Right lobe of liver (tissue), 6 donors: ENCODE measurements at places on chromosomes 11 and 22. TPM values are rescaled to one million over a fixed set of nuclear protein-coding genes. Genes with fewer than 3 reads are reported as not detected.

NAALAD2 gene
- 0.25 TPM for total RNA-seq

TMEM191B gene
- total RNA-seq = 0.17 TPM

SMTNL1 gene
- not detected for total RNA-seq

CNGA4 gene
- total RNA-seq = not detected

SCGB1C1 gene
- total RNA-seq = not detected

MYOD1 gene
- total RNA-seq = not detected

SULT4A1 gene
- total RNA-seq = 0.12 TPM

GRCh38 chr11:72781313-72782080, 12.3 kb downstream of the STARD10 start:
- peak; percentile 67 for DNase-seq

DNA sequence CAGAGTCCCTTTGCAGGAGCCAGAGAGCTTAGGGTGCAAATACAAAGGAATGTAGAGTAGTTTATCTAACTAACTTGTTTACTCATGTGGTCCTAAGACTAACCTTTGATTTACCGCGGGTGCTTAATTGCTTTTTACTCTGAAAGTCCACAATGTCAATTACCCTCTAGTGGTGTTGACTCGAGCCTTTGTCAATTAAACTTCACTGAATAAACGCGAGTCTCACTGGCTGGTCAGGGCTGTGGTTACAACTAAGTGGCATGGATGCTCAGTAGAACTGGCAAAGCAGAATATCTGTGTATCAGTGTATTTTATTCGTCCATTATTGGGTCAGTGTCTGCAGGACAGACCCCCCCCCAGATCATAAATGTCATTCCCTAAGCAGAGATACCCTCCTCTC, 181.7 kb downstream of the OR4C45 start:
- no peak for DNase-seq

DNA sequence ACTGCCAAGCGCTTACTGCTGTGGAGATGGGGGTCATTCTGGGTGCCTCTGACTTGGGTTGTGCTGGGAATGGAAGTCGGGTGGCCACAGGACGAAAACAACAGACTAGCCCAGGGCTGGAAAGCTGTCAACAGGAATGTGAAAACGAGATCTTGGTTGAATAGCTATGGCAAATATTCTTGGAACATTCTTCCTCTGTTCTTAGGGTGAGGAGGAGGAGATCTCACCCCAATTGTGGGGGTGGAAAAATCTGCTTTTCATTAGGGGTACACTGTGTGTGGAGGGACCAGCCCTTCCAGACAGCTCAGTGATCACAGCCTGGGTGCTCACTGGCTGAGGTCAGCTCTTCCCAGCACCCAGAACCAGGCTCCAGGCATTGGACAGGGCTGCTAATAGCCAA, 52.0 kb upstream of the PRSS23 start:
- no peak for DNase-seq

DNA sequence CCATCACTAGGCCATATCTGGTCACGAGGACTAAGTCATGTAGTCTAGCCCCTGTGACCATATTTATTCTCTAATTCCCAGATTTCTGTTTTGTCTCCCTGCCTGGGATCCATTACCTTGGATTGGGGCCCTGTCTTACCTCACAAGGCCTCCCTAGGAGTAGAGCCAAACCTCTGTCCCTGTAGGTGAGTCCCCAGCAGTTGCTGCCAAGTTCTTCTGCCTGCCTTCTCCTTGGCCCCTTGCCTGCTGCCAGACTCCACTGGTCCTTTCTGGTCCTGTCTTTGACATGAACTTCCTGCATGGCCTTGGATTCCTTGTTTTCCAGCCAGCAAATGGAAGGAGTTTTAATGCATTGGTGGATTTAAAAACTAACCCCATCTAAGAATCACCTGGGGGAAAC, 35.6 kb upstream of the CADM1 start:
- peak; percentile 48 for DNase-seq

DNA sequence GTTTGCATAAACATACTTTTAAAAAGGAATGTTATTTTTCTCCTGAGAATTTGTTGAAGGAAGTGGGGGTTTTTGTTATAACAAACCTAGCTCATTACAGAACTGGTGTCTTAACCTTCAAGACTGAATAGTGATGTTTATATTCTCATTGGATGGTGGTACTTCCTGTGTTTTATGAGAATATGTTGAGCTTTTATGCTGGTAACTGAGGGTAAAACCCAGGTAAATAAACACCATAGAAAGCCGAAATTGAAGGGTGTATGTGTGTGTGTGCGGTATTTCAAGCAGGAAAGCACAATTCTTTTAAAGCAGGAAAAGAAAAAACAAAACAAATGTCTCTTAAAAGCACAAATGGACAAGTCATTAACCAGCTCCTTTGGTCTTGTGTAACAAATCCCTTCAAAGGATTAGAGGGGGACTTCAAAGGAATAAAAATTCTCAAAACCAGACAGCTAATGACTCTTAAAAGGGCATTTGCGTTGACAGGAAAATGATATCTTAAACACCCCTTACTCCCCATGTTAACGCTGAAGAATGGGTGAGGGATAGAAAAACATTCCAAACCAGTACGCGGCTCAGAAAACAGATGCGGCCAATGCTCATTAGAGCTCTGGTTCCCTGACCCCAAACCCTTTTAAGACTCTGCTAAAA, 23.8 kb downstream of the LMO2 start:
- DNase-seq = no peak

DNA sequence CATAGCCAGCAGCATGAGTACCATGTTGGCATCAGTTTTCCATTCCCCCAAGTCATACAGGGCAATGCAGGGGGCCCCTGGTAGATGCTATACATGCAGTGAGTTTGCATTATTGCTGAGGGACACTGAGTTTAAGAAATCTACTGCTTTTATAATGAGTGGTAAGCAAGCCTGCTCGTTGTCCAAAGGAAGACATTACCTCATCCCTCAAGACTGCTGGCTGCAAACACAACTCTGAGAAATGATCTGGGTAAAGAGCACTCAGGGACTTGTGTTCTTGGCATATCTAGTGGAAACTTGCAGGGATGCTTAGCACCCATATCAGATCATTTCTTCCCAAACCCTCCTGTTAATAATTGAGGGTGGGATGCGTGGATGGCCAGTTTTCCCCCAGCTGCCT, 77.9 kb downstream of the CWC15 start:
- DNase-seq = no peak

GRCh38 chr11:32830413-32830738, 649 bp downstream of the PRRG4 start:
- peak; percentile 80 for DNase-seq

DNA sequence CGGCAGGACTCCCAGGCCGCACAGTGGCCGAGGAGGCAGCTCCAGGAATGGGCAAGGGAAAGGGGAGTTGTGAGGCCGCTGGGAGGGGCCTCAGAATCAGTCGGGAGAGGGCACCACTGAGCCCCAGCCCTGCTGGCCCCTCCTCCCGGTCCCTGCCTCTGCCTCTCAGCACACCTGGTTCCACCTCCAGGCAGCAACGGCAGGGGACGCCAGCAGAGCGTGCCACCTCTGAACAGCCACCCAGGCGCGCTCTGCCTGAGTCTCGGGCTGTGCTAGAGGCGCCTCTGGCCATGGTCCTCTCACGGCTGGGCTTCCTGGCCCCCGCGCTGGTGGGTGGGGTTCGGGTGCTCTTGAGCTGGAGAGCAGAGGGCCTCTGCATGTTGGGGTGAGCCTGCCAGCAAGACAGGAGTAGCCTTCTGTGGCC, 33.0 kb downstream of the MOB2 start:
- DNase-seq = no peak

GRCh38 chr11:17767301-17767885, 32.8 kb downstream of the KCNC1 start:
- DNase-seq = peak; percentile 15

GRCh38 chr11:86120807-86121206, 51.9 kb upstream of the PICALM start:
- DNase-seq = no peak

- no peak for DNase-seq
These were observed 28.9 kb downstream of the RAB39A start for GRCh38 chr11:107957109-107957588.

- peak; percentile 17 for DNase-seq
These were observed 12.2 kb downstream of the SLC35C1 start for GRCh38 chr11:45817191-45817590.

DNA sequence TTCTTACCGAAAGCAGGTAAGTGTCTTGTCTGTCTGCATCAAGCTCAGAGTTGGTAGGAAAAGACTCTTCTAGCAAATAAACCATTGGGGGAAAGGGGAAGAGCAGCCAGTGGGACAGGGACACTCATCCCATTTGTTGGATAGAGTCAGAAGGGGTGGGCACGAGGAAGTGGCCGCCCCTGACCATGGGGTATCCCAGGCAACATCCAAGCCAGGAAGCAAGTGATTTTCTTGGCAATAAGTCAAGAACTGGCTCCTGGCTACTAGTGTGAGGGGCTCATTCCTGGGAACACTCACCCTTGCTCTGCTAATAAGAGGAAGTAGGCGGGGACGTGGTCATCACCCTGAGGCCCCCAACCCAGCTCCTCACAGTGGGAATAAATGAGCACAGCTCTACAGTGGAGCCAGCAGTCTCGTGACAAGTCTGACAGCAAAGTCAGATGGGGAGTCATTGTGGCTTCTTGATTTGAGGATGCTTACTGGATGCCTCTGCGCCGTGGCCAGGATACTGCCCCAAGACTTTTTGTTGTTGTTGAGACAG, 6.7 kb downstream of the SLC25A18 start:
- DNase-seq = no peak

- no peak for DNase-seq
These were observed 68.1 kb downstream of the PPP6R3 start for GRCh38 chr11:68528630-68529029.
